ENCODE measurements at places on chromosomes 3 and 15.
A peak's percentile ranks its signal among the peaks of the same experiment; 100 is the strongest.

GRCh38 chr3:151960961-151961580 lies 87.6 kb downstream of the SUCNR1 start:
- no peak for DNase-seq

DNA sequence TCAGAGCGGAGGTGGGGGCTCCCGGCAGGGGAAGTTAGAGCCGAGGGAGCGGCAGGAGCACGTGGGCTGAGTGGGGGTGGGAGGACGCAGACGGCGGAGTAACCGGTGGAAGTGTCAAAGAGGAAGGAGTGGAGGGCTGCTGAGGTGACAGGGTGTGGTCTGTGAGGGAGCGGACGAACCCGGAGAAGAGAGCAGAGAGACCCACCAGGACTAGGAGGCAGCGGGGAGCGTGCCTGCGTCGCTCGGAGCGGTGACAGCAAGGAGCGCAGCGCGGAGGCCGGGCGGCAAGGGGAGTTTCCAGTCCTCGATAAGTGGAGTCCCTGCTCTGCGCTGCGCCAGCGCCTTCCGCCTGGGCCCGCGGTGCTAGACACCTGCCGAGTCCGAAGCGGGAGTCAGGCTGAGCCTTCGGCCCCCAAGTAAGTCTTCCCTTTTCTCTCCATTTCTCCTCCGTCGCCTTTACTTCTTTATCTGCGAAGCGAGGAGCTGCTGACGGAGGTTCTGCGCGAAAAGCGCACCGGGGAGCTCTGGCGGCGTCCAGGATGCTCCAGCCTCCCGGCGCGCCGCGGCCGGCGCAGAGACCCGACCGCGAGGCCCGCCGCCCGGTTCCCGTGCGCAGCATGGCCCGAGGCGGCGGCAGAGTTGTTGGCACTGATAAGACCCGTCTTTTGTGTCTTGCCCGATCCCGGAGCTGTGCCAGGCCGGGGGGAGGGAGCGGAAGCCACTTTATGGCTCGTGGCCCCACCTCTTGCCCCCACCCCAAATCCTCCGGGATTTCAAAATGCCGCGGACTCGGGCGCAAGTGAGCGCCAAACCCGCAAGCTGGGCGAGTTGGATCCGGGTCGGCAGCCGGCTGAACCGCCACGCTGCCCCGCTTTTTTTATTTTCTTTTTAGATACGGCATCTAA lies 533.0 kb upstream of the SEMA6D start:
- DNase-seq: peak; percentile 1

DNA sequence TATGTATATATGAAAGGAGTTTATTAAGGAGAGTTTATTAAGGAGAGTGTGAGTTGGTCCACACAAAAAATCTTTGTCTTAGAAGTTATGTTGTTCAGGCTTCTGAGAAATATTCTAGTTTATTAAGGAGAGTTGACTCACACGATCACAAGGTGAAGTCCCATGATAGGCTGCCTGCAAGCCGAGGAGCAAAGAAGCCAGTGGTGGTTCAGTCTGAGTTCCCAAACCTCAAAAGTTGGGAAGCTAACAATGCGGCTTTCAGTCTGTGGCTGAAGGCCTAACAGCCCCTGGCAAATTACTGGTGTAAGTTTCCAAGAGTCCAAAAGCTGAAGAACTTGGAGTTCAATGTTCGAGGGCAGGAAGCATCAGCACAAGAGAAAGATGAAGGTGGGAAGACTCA lies 42.4 kb upstream of the DAZL start:
- DNase-seq: peak; percentile 97

DNA sequence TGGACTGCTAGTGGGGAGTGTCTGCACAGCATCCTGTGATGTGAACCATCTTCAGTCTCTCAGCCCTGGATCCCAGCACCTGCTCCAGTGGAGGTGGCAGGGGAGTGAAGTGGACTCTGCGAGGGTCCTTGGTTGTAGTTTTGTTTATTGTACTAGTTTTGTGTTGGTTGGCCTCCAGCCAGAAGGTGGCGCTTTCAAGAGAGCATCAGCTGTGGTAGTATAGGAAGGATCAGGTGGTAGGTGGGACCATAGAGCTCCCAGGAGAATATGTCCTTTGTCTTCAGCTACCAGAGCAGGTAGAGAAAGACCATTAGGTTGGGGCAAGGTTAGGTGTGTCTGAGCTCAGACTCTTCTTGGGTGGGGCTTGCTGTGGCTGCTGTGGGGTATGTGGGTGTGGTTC lies 20.9 kb downstream of the NEK11 start:
- DNase-seq: peak; percentile 18

- no peak for DNase-seq
These were observed 67.9 kb downstream of the PRICKLE2 start for GRCh38 chr3:64157150-64158035.

Measured in SK-MEL-5 (cell line).